ENCODE measurements at places on chromosomes 1 and 21. TPM values are rescaled to one million over a fixed set of nuclear protein-coding genes. Genes with fewer than 3 reads are reported as not detected.

DNA sequence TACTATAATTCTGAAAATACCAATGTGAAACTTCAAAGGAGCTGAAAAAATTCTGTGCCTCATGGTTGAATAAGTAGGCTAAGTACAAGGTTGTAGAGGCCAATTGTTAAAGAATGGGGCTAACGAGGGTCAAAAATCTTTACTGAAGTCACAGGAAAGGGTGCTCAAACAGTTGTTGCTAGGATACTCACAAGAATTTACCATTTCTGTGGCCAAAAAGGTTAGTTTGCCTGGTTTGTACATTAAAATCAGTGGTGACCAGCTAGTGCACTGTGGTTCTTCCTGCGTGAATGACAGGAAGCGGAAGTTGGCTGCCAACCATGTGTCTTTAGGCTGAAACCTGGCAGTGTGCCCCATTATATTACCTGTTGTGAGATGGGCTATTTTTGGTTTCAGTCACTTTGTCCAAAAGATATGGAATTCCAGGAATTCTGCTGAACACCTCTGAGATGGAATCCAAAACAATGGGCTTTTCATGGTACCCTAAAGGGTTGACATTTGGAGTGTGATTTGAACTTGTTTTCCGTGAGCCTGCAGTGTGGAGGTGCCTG lies 13.5 kb downstream of the MAP3K21 start:
- DNase-seq = no peak

DNA sequence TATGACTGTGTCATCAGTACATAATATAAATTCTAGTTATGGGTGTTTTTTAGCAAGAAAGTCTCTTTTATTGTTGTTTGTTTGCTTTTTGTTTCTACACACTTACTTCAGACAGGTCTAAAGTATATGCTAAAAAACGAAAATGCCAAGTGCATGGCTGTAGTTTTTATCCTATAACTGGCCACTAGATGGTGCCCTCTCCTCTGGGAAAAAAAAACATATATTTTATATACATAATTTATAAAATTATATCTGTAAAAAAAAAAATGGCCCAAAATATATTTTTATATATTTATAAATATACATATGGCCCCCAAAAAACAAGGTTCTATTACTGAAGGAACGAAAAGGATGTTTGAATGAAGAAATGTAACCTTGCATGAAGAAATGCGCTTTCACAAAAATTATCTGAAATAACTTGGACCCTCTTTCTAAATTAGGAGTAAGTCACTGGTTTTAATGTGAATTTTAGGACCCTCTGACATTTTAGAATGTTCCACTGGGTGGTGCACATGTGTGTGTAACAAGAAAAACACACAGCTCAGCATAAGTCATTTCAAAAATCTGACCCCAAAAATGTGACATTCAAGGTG lies 93.5 kb downstream of the TTLL7 start:
- DNase-seq = peak; percentile 11

GRCh38 chr1:87632232-87632631 lies 303.6 kb downstream of the LMO4 start:
- no peak for DNase-seq

SPATA46 gene
- total RNA-seq = not detected

UBE4B gene
- total RNA-seq = 25.6 TPM

DNA sequence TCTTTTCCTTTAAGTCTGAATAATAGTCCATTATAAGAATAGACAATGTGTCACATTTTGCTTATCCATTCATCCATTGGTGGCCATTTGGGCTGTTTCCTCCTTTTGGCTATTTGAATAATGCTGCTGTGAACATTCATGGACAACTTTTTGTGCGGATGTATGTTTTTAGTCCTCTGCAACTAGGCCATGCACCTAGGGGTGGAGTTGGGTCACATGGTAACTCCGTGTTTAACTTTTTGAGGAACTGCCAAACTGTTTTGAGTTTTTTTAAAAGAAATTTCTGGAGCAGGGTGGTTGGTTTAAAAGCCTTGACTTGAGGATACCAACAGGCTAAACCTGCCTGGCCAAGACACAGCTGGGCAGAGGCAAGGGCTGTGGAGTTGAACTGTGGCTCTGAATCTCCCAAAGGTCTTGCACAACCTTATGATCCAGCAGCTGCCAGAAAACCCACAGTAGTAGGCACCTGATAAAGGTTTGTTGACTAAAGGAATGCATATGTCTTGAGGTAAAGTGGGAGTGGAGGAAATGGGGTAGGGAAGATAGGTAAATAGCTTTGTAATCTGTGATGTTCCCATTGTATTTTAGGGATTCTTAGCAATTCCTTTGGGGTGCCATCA lies 5.6 kb upstream of the RPTN start:
- no peak for DNase-seq

GRCh38 chr1:198605406-198605805 lies 33.4 kb upstream of the PTPRC start:
- no peak for DNase-seq

GRCh38 chr1:176696109-176696508 lies 233.1 kb downstream of the PAPPA2 start:
- DNase-seq = no peak

Measured in activated T-cell treated with anti-CD3 and anti-CD28 coated beads, Interleukin-2, amount 50 U/mL, for 72 hours (primary cell).